Right lobe of liver (tissue), 6 donors: ENCODE measurements at places on chromosomes 3 and 15. TPM values are rescaled to one million over a fixed set of nuclear protein-coding genes. Genes with fewer than 3 reads are reported as not detected.

DNA sequence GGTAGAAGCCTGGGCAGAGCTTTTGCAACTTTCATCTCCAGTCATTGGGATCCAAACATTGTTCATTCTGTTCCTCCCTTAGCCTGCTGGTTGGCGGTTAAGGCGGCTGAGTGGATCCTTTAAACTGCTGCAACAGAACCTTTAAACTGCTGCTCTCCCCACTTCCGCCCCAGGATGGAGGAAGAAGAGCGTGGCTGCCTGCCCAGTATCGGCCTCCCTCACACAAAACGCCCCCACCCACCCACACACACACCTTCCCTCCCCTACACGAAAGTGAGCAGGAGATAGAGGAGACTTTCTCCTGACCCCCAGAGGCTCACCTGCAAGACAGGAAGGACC lies 460 bp upstream of the ZMAT3 start:
- peak; percentile 51 for DNase-seq

- no peak for DNase-seq
Measured at GRCh38 chr3:135271177-135272025, 476.3 kb downstream of the EPHB1 start.

DNA sequence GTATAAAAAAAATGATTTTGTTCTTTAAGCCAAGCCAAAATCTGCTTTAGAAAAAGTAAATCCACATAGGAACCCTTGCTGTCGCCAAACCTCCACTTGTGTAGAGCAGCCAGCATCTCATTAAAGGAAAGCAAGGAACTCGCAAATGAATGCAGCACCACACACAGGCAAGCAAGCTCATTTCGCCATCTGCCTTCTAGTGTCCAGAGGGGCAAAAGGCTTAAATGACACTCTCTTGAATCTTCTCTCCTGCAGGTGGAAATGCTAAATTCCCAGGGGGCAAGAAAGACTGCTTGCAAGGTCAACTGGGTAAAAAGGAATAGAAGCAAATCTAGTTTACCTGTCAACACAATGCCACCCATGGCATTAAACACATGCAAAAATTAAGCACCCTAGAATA lies 2.4 kb downstream of the MB21D2 start:
- DNase-seq: no peak

GRCh38 chr3:59374818-59375211 lies 325.0 kb upstream of the CFAP20DC start:
- no peak for DNase-seq

DNA sequence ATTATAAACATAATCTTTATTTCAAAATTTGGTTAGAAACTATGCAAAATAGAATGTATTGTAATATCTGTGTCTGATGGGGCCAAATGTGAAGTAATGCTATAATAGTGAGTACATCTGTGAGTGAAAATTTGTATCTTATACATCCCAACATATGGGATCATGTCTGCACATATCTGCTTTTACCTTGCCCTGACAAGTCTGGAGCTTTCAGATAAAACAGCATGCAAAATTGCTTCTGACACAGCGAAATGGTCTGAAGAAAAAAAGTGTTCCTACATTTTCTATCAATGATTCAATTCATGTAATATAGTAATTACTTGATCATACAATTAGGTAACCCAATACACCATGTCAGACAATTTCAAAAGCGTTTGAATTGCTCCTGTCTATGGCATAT lies 58.1 kb upstream of the P3H2 start:
- no peak for DNase-seq

GRCh38 chr3:194931865-194932264 lies 246.2 kb downstream of the FAM43A start:
- DNase-seq: no peak

The ACTR8 gene
- 10.7 TPM for total RNA-seq

The CFAP100 gene
- not detected for total RNA-seq

The HYAL1 gene
- total RNA-seq: 142 TPM

The OCA2 gene
- not detected for total RNA-seq
